Spinal cord (tissue), 10 donors: ENCODE measurements at places on chromosomes 11 and 22.

GRCh38 chr11:7869467-7869866 is 61.6 kb downstream of the OR10A6 start:
- DNase-seq, result no peak

- DNase-seq, result peak; percentile 90
Observed at GRCh38 chr22:35620624-35621251, 3.6 kb upstream of the MB start.

- DNase-seq, result peak; percentile 71
Observed at GRCh38 chr11:65274735-65275682, 13.2 kb downstream of the POLA2 start.

DNA sequence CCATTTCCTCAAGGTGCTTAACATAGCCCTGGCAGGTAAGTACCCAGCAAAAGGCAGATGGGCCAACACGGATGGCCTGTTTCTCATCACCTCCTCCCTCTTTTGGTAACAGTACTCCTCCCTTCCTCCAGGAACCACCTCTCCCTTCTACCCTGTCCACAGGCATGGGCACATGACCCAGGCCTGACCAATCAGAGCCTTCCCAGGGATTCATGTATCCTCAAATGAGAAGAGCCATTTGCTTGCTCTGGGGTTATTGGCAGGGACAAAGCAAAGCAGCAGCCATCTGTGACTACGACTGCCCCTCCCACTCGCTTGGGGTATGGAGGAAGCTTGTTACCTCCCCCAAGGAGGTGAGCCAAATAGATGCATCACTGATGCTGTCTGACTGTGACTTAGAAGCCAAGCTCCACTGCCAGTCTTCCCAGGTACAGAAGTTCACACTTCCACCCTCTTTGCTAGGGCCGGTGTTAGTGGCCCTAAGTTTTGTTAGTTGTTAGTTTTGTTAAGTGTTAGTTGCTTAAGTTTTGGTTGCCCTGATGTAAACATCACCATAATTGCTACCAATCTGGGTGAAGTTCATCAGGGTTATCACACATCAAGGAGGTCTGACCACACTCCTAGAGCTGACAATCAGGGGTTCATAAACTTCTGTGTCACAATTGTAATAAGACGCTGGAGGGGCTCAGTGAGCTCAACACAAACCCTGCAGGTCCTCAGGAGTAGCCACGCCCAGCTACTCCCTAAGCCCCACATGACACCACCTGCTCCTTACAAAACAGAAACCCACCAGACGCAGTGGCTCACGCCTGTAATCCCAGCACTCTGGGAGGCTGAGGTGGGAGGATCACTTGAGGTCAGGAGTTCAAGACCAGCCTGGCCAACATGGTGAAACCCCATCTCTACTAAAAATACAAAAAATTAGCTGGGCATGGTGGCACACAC is 57.3 kb downstream of the ARFGAP3 start:
- DNase-seq, result no peak

GRCh38 chr11:80726236-80726635 is 1285.4 kb upstream of the TENM4 start:
- no peak for DNase-seq

- DNase-seq, result no peak
Observed at GRCh38 chr11:63520606-63521170, 14.8 kb downstream of the LGALS12 start.

DNA sequence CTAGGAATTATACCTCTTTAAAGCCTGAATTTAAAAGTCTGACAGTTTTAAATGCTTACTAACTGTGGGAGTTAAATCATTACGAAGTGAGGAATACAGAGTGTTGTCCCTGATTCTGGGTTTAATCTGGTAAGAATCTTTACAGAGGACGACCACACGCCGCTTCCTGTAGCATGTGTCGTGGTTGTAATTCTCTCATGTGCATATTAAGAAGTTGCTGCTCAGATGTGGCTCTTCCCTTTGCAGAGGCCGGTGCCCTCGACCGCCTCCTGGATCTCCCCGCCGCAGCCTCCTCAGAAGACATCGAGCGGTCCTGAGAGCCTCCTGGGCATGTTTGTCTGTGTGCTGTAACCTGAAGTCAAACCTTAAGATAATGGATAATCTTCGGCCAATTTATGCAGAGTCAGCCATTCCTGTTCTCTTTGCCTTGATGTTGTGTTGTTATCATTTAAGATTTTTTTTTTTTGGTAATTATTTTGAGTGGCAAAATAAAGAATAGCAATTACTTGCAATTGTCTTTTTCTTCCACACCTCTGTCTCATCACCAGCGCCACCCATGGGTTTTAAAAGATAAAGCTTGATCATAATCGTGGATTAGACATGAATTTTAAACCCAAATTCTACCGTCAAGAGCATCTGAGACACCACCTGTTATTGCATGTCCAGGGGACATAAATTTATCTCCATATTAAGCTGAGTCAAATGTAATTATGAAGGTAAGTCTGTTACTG is 6.5 kb downstream of the GAL start:
- no peak for DNase-seq

- DNase-seq, result no peak
Observed at GRCh38 chr11:587978-588380, 11.7 kb downstream of the PHRF1 start.

DNA sequence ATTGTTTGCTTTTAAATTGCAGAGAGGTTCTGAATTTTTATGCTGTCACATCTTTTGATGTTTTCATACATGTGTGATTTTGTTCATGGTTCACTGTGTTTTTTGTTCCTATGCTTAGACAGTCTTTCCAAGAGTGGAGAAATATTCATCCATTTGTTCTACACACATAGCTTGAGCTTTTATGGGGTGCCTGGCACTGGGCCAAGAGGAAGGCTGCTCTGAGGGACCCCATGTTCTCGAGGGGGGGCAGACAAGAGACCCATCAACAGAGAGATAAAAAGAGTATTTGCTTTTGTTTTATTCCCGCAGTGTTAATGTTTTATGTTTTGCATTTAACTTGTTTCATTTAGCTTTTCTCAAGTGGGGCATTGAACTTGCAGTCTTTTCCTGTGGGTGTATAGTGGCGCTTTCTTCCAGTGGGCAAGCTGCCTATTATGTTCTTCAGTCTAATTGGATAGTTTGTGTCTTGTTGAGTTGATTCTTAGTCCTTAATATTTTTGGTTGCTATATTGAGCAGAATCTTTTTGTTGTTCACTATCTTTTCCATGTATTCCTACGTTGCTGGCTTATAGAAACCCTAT is 57.7 kb downstream of the CABIN1 start:
- DNase-seq, result peak; percentile 10
